ENCODE measurements at places on chromosomes 3 and 15.

- no peak for DNase-seq
Observed at GRCh38 chr15:56917652-56918045, 795 bp upstream of the TCF12 start.

- peak; percentile 52 for DNase-seq
Observed at GRCh38 chr15:98599909-98600691, 48.2 kb upstream of the IGF1R start.

GRCh38 chr3:9088441-9089353 is 125.4 kb upstream of the RAD18 start:
- no peak for DNase-seq

GRCh38 chr3:53846134-53846850 is at the start of the genes CHDH and IL17RB:
TSS of gene CHDH (minus strand) at chr3:53846419. CDS start at chr3:53824008, 22,411 bp downstream.
TSS of gene IL17RB (plus strand) at chr3:53846568. CDS start at chr3:53846589, 21 bp downstream.
- no peak for DNase-seq

GRCh38 chr3:43766672-43767465 is 76.1 kb downstream of the ABHD5 start:
- DNase-seq = no peak

GRCh38 chr3:182686033-182686886 is 107.0 kb upstream of the ATP11B start:
- no peak for DNase-seq

GRCh38 chr3:57464011-57464410 is 80.1 kb downstream of the DNAH12 start:
- DNase-seq = no peak

- no peak for DNase-seq
Observed at GRCh38 chr15:28049581-28049980, 49.5 kb downstream of the OCA2 start.

GRCh38 chr15:69743091-69743490 is 290.5 kb downstream of the RPLP1 start:
- DNase-seq = no peak

GRCh38 chr3:184656829-184657681 is 54.8 kb downstream of the MAGEF1 start:
- DNase-seq = no peak

DNA sequence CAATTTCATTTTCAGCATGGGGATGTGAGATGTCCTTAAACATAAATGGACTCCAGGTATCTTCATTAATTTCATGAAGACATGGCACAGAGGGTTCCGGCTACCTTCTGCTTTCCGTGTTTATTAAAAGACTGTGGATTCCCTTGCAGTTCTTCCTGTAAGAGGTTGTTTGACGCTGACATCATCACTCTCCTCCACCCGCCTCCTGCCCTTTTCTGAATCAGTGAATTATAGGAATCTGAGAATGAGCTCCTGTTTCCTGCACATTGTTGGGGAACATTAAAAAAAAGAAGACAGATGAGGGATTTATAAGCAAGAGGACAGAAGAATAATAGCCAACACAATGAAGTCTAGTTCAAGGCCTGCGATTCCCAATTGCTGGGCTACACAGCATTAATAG is 191.3 kb downstream of the LPP start:
- no peak for DNase-seq

- DNase-seq = no peak
Observed at GRCh38 chr3:138089091-138089490, 26.3 kb downstream of the DZIP1L start.

DNA sequence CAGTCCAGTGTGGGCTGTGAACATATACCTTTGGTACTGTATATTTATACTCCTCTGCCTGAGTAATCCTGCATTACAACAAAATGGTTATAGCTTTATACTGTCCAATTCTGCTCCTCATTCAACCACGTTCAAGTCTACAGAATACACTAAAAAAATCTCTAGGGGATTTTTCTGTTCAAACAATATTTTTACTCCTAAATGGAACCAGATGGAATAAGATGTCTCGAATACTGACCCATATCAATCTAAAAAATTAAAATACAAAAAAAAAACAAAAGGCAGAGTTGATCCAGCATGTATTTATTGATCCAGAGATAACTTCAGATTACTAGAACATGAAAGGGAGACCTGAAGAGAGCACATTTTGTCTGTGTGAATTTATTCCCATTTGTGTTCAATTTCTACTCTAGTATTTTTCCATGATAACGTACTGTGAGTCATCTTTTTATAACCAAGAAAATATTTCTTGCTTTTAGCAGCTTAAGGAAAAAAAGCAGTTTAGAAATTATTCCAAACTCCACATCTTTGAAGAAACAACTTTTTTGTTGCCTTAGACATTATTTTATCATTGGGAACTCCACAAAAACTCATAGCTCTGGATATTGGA is 910.7 kb downstream of the TBL1XR1 start:
- no peak for DNase-seq

- no peak for DNase-seq
Observed at GRCh38 chr3:191631496-191631895, 170.5 kb downstream of the PYDC2 start.

DNA sequence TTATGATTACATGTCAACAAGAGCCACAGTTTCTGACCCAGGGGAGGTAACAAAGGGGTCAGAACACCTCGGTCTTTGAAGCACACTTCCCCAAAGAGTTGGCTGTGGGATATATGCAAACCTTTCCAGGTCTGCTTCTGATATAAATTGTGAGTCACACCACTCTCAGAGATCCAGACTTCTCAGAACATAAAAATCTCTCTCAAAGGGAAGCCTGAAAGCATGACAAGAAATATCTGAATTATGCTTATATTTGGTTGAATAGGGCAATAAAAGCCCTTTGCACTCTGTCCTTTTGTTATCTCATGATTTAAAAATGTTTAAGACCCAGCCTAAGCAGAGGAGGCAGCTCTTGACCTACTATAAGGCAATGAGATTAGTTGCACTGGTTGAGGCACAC is 56.8 kb downstream of the MYH15 start:
- no peak for DNase-seq

DNA sequence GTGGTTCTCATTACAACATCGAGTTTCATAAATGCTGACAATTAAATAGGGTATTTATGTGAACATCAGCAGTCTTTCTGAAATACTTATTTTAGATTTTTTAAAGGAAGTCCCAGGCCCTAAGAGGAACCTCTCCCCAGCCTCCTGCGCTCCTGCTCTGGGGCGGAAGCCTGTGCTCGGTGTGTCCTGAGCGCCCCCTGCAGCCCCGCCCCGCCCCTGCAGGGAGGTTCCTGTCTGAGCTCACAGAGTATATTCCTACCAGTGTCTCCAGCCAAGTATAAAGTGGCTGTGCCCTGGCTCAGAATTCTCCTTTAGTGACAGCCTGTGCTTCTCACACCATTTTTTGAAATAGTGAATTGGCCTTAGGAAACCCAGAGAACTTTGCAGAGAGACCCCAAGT is 567.9 kb downstream of the GOLGA6L6 start:
- DNase-seq = no peak

DNA sequence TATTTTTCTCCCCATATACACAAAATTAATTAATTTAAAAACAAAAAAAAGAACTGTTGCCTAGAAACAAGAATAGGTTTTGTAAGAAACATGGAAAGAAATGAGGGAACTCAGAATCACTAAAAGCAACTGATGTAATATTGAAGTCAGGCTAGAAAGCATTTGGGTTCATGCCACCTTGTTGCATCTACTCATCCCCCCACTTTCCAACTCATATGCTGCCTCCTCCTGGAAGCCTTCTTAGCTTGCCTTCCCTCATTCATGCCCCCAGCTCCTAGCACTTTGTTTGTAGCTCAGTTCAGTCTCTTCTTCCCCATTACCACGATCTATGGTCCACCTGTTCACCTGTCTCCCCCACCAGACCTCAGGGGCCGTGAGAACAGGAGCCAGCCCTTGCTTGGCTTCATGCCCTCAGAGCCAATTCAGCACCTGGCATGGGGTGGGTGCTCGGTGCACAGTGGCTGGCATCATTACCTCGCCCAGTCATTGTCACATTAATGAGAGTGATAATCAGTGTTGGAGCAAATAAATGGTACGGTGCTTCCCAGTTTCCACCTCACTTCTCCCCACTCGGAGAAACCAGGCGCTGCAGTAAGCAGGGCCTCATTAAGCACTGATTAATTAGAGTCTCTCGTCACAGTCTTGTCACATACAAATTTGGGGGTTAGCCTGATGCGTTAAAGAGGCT is 62.4 kb upstream of the SLC6A1 start:
- DNase-seq = no peak

DNA sequence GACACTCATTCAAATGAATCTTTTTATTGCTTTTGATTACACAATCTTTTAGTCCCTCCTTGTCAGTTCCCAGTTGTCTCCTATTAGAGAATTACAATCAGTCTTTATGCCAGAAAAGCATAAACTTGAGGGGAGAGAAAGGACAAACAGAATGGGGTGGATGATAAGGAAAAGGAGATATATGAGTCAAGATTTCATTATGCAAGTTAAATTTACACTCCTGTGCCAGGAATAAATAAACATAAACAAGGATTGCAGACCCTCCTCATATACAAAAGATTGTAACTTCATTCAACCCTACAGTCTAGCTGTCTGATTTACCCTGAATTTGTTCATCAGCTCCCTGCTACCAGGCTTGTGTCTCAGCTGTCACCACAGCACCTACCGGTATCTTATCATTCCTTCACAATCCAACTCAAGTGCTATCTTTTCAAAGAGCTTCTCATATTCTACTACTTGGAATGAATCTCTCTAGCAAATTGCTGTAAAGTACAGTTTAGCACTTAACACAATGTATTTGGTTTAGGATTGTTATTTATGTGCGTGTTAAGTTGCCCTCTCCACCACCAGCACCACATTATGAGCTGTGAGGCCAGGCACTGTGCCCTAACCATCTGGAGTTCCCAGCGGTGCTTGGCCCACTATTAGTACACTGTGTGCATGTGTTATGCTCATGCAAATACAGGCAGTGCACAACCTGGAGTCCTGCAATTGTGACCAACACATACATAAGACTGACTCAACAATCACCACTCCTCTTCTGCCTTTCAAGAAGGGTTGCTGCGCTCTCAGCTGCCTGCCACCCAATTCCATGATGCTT is 504.1 kb downstream of the TBL1XR1 start:
- DNase-seq = no peak

- peak; percentile 15 for DNase-seq
Observed at GRCh38 chr3:158845765-158846350, 44.0 kb downstream of the MFSD1 start.

DNA sequence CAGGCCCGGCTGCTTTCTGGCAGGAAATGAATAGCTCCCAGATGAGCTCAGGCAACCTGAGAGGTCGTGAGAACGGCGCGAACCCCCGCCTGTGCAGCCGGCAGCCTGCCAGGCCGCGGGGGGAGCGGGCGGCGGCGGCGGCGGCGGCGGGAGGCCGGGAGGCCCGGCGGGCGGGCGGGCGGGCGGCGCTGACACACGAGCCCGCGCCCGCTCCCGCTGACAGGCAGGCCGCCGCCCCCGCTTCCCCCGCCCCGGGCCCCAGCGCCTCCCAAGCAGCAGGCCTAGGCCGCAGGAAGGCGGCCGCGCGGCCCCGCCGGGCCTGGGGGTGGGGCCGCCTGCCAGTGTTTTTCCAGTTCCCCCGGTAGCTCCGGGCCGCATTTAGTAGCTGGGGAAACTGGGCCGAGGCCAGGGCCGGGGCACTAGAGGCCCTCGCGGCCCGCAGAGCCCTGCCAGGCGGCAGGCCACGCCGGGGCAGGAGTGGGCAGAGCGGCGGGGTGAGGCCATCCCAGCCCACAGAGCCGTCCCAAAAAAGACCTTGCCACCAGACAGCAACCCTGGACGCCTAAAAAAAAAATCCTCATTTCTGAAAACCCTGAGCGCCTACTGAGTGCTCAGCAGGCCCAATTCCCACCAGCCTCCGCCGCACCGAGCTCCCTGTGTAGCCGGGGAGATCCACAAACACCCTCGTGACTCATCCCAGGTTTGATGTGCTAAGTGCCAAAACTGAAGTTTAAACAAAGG is 5.6 kb downstream of the HES1 start:
- no peak for DNase-seq

DNA sequence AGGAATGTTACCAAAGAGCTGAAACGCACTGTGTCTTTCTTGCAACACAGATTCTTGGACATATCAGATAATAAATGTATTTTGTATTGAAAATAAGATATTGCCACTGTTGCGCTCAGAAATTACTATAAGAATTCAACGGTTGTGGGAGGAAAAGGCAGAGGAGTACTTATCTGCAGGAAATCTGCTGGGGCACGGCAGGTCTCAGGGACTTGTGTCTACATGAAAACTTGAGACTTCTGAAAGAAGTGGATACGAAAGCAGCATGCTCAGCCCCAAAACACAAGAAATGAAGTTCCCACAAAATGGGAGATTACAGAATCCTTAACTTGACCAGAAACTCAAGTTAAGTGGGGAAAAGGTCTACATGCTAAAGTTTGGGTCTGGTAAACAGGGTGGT is 86.5 kb downstream of the IGSF11 start:
- DNase-seq = no peak

DNA sequence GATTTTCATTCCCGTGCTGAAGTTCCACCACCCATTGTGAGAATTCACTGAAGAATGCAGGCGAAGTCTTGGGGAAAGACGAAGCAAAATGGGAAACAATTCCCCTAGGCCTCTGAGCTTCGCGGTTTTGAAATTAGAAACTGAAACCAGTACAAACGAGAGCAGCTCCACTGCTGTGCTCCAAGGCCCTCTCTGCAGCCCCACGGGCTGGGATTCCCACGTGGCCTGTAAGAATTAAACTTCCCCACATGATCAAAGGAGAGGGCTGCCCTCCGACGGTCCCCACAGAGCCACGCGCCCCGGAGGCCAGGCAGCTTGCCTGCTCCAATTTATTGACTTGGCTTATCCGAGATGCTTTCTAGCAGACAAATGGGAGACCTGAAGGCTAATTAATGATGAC is 144.0 kb downstream of the GREM1 start:
- DNase-seq = no peak

DNA sequence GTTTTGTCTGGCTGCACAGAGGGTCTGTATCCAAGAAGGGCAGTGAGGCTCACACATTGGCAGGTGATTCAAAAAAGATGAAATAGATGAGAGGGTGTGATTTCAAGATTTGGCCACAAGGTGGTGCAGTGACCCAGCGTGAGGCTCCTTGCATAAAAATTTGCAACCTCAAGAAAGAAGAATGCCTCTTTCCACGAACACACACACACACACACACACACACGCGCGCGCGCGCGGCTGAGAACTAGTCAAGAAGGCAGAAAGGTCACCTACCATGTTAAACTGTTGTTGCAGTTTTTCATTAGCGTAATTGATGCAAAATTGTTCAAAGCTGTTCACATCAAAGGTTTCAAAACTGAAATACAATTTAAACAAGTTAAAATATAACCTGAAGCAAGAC is 39.2 kb downstream of the MYO5C start:
- DNase-seq = peak; percentile 79

DNA sequence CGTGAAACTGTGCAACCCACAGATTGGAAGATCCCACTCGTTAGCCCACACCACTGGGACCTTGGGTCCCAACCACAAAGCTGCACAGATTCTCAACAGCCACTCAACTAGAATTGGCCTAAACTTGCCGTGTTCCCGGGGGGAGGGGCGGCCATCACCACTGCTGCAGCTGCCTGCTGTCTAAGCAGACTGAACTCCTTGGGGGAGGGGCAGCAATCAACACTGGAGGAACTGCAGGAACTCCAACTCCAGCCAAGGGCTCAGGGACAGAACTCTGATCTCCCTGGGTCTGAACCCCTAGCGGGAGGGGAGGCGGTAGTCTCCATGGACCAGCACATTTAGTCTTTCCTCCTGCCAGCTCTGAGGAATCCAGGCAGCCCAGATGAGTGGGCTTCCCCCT is 205.9 kb downstream of the RSL24D1 start:
- DNase-seq = no peak

Data from H1 (cell line).